ENCODE measurements at places on chromosomes 4 and X.

DNA sequence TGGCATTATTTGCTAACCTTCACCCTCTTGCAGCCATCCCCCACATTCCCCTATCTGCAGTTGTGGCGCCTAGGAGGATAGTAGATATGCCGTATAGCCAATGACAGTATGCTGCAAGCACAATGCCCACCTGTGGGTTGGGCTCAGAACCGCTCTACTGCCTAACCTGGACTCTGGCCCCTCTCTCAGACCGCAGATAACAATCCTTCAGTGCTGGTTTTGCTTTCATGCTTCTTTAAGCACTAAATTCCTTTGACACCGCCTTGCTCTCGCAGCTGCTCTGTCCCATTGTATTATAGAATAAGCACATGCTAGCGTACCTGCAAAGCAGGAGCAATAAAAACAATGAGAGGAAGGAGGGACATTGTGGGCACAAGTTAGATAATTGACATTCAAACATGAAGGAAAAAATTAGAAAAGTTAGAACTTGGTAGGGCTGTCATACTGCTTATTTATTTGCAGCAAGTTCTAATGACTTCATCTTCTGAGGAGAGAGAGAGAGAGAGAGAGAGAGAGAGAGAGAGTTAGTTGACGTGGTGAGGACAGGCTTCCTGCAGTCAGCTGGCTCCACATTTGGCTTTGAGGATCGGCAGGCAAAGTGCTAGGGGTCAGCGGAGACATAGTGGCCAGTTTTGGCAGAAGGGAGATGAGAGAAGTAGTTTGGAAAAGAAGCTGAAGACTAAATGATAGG lies 55.8 kb downstream of the WWC2 start:
- peaks cover 2% of the 10 kb centered on the region for H3K27me3 ChIP-seq
- H3K27ac ChIP-seq: no peak overlapping the region
- DNase-seq: no peak
- H3K36me3 ChIP-seq: no peaks in the 10 kb centered on the region
- H3K4me1 ChIP-seq: peaks cover 8% of the 10 kb centered on the region

DNA sequence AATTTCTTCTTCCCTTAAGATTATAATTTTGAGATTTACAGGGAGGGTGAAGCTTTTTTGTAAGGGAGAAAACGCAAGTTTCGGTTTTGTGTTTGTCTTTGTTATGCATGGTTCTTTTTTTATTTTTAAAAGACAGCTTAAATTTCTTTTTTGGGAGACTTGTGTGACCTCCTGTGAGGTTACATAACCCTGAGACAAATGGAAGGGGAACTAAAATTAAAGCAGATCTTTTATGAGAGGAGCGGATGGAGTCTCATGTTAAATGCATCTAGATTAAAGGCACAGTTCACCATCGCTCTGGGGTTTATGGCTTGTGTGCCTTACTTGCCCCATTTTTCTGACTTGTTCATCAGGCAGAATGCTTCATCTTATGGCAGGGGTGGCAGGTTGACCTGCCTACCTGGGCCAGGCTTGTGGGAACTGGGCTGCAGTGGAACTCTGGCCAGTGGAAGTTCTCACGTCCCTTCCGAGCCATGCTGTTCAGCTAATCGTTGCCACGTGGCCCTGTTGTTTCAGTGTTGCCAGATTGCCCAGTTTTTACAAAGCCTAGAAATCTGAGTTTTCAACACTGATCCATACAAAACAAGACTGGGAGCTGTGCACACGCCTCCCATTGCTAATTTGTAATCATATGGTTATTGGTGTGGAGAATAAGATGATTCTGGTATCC lies 291.8 kb downstream of the ARHGAP10 start:
- H3K27me3 ChIP-seq: peaks cover 2% of the 10 kb centered on the region
- H3K36me3 ChIP-seq: no peaks in the 10 kb centered on the region
- no peak overlapping the region for H3K27ac ChIP-seq
- H3K4me1 ChIP-seq: peaks cover 3% of the 10 kb centered on the region

GRCh38 chrX:10288373-10288975 lies 131.7 kb downstream of the CLCN4 start:
- no peak overlapping the region for H3K4me3 ChIP-seq
- no peaks in the 10 kb centered on the region for H3K36me3 ChIP-seq
- no peak for DNase-seq
- H3K27me3 ChIP-seq: no peaks in the 10 kb centered on the region

- H3K4me1 ChIP-seq: no peaks in the 10 kb centered on the region
- no peaks in the 10 kb centered on the region for H3K36me3 ChIP-seq
- DNase-seq: no peak
- no peaks in the 10 kb centered on the region for H3K27me3 ChIP-seq
- no peak overlapping the region for H3K4me3 ChIP-seq
Observed at GRCh38 chr4:118762155-118762554, 73.8 kb downstream of the SEC24D start.

DNA sequence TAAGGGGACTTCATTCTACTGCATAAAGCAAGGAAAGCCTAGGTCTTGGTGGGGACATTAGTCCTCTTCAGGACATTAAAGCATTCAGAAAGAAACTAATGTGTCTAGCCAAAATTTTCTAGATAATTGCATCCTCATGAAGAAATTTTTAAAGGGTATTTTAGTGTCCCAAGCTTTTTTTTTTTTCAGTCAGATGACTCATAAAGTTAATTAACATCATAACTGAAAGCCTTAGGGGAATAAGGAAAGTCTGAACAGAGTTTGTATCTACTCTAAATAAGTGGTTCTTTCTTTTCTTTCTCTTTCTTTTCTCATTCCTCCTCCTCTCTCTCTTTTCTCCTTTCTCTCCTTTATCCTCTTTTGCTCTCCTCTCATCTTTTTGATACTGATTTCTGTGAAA lies 202.4 kb downstream of the ADAMTS3 start:
- no peaks in the 10 kb centered on the region for H3K4me1 ChIP-seq
- H3K36me3 ChIP-seq: no peaks in the 10 kb centered on the region
- no peak for DNase-seq
- no peak overlapping the region for H3K4me3 ChIP-seq
- H3K27ac ChIP-seq: no peak overlapping the region

GRCh38 chr4:75849461-75849860 lies 52.8 kb downstream of the PPEF2 start:
- DNase-seq: no peak
- no peak overlapping the region for H3K4me3 ChIP-seq
- H3K27ac ChIP-seq: peak overlapping the region; percentile 20

GRCh38 chrX:42943051-42943974 lies 165.3 kb upstream of the PPP1R2C start:
- no peak overlapping the region for H3K4me3 ChIP-seq
- no peaks in the 10 kb centered on the region for H3K36me3 ChIP-seq
- no peak overlapping the region for H3K27ac ChIP-seq
- no peaks in the 10 kb centered on the region for H3K4me1 ChIP-seq
- H3K27me3 ChIP-seq: no peaks in the 10 kb centered on the region
- no peak for DNase-seq

GRCh38 chrX:150696866-150697265 lies 3.7 kb downstream of the MTMR1 start:
- H3K4me1 ChIP-seq: peaks cover 16% of the 10 kb centered on the region
- DNase-seq: no peak
- peaks cover 4% of the 10 kb centered on the region for H3K27me3 ChIP-seq
- H3K27ac ChIP-seq: no peak overlapping the region

All from glutamatergic neuron (in vitro differentiated cells).